ENCODE measurements at places on chromosomes 3 and 15. TPM values are rescaled to one million over a fixed set of nuclear protein-coding genes. Genes with fewer than 3 reads are reported as not detected.

SECISBP2L gene
- total RNA-seq: 19.7 TPM

CHCHD4 gene
- 17.3 TPM for total RNA-seq

LRRC31 gene
- not detected for total RNA-seq

CFAP100 gene
- not detected for total RNA-seq

MAP1A gene
- 37.3 TPM for total RNA-seq
